ENCODE measurements at places on chromosomes 1 and 21. TPM values are rescaled to one million over a fixed set of nuclear protein-coding genes. Genes with fewer than 3 reads are reported as not detected.

Gene INAVA
- total RNA-seq = not detected

- H3K4me1 ChIP-seq = no peaks in the 10 kb centered on the region
- H3K4me3 ChIP-seq = no peak overlapping the region
- no peaks in the 10 kb centered on the region for H3K36me3 ChIP-seq
- DNase-seq = no peak
- no peaks in the 10 kb centered on the region for H3K27me3 ChIP-seq
- no peak overlapping the region for H3K27ac ChIP-seq
Observed at GRCh38 chr1:201469645-201470074, 672 bp upstream of the PHLDA3 start.

Gene MPZ
- total RNA-seq = 4.1 TPM

DNA sequence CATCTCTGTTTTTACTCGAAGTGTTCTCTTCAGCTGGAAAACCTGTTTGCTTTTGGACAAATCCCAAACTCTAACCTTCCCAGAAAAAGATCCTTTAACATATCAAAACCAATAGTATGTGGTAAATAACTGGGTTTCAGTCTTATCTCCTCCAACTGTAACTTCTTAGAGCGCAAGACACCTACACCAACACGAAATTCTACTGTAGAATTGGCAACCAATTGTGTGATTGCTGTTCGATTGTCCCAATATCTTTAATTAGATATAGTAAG is 5.8 kb upstream of the MPZL1 start:
- H3K36me3 ChIP-seq = no peaks in the 10 kb centered on the region
- H3K27ac ChIP-seq = peak overlapping the region; percentile 48
- DNase-seq = no peak
- H3K27me3 ChIP-seq = no peaks in the 10 kb centered on the region
- H3K4me3 ChIP-seq = peak overlapping the region; percentile 88
- H3K4me1 ChIP-seq = peaks cover 13% of the 10 kb centered on the region

GRCh38 chr1:223001653-223002634 is 141.1 kb downstream of the TLR5 start:
- DNase-seq = no peak
- no peaks in the 10 kb centered on the region for H3K36me3 ChIP-seq
- no peaks in the 10 kb centered on the region for H3K4me1 ChIP-seq
- H3K27ac ChIP-seq = no peak overlapping the region

Gene RIMKLA
- 0.30 TPM for total RNA-seq

GRCh38 chr21:44253832-44254710 is 7.6 kb downstream of the DNMT3L start:
- H3K27me3 ChIP-seq = no peaks in the 10 kb centered on the region
- H3K27ac ChIP-seq = no peak overlapping the region
- no peaks in the 10 kb centered on the region for H3K4me1 ChIP-seq
- H3K36me3 ChIP-seq = no peaks in the 10 kb centered on the region
- no peak for DNase-seq

Gene HSD3B2
- total RNA-seq = not detected

- H3K4me1 ChIP-seq = no peaks in the 10 kb centered on the region
- DNase-seq = no peak
- no peak overlapping the region for H3K27ac ChIP-seq
- no peak overlapping the region for H3K4me3 ChIP-seq
- peaks cover 18% of the 10 kb centered on the region for H3K36me3 ChIP-seq
Observed at GRCh38 chr1:173789841-173790240, 34.6 kb upstream of the DARS2 start.

Gene EDN2
- not detected for total RNA-seq

- peaks cover 3% of the 10 kb centered on the region for H3K36me3 ChIP-seq
- peaks cover 26% of the 10 kb centered on the region for H3K4me1 ChIP-seq
- no peak overlapping the region for H3K27ac ChIP-seq
- no peak for DNase-seq
- no peak overlapping the region for H3K4me3 ChIP-seq
- H3K27me3 ChIP-seq = no peaks in the 10 kb centered on the region
Observed at GRCh38 chr1:180188091-180188506, 33.4 kb downstream of the QSOX1 start.

GRCh38 chr1:165476776-165477175 is 31.9 kb upstream of the RXRG start:
- no peaks in the 10 kb centered on the region for H3K36me3 ChIP-seq
- no peak overlapping the region for H3K27ac ChIP-seq
- H3K4me3 ChIP-seq = no peak overlapping the region
- DNase-seq = no peak
- H3K27me3 ChIP-seq = no peaks in the 10 kb centered on the region
- H3K4me1 ChIP-seq = no peaks in the 10 kb centered on the region

- no peaks in the 10 kb centered on the region for H3K27me3 ChIP-seq
- no peak overlapping the region for H3K27ac ChIP-seq
Observed at GRCh38 chr1:13813398-13814012, 113.5 kb downstream of the PRDM2 start.

Gene AKNAD1
- total RNA-seq = not detected

DNA sequence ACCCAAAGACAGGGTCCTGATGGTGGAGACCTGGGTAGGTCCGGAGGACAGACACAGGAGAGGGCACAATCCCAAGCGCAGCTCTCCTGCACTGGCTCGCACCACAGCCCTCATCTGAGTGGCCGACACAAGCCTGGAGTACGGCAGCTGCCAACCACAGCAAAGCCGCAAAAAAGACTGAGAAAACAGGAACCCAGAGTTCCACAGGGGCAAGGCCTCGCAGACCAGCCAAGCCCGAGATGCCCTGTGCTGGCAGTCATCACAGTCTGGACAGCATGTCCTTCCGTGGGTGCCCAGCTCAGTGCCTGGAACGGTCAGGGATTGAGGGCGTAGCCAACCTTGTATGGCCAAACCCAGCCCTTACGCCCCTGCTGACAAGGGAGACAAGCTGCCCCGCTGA is 11.4 kb downstream of the ZBTB48 start:
- H3K27me3 ChIP-seq = no peaks in the 10 kb centered on the region
- no peak overlapping the region for H3K4me3 ChIP-seq
- H3K4me1 ChIP-seq = peaks cover 8% of the 10 kb centered on the region

GRCh38 chr1:58786184-58786926 is 2.5 kb upstream of the JUN start:
- H3K27ac ChIP-seq = peak overlapping the region; percentile 95
- H3K4me3 ChIP-seq = peak overlapping the region; percentile 97
- H3K27me3 ChIP-seq = no peaks in the 10 kb centered on the region
- H3K4me1 ChIP-seq = peaks cover 12% of the 10 kb centered on the region
- peaks cover 23% of the 10 kb centered on the region for H3K36me3 ChIP-seq

DNA sequence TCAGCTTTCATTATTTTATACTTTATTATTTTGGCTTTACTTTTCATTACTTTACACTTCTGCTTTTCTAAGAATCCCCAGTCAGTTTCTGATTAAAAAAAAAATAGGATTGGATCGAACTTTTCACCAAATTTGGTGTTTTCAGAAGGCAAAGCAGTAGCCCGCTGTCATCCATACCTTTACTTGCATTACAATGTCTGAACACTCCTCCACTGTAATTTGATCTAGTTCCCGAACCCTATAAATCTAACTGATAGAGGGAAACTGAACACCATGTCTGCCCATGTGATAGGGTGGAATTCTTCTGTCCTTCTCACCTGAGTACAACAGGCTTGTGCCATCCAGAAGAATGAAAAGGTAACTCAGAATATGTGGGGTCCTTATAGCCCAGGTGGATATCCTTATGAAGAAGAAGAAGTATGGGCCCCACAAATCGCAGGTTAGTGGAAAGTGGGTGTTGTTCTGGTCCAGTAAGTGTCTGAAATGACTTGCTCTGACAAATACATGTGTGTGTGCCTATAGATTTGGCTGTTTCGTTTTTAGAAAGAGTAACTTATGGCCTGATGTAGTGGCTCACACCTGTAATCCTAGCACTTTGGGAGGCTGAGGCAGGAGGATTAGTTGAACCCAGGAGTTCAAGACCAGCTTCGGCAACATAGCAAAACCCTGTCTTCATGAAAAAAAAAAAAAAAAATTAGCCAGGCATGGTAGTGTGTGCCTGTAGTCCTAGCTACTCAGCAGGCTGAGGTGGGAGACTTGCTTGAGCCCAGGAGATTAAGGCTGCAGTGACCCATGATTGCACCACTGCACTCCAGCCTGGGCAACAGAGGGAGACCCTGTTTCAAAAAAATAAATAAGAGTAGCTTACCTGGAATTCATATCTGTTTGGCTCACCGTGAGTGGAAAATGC is 26.6 kb upstream of the CDC14A start:
- DNase-seq = no peak
- no peak overlapping the region for H3K27ac ChIP-seq
- H3K27me3 ChIP-seq = no peaks in the 10 kb centered on the region
- H3K36me3 ChIP-seq = no peaks in the 10 kb centered on the region
